ENCODE measurements at places on chromosomes 16 and 17. TPM values are rescaled to one million over a fixed set of nuclear protein-coding genes. Genes with fewer than 3 reads are reported as not detected.

Gene MMD
- total RNA-seq: 27.6 TPM

Gene TBC1D3C
- not detected for total RNA-seq

Gene KRT28
- total RNA-seq: not detected

Gene MT4
- not detected for total RNA-seq

Gene GFAP
- 0.66 TPM for total RNA-seq

Gene SEC14L1
- total RNA-seq: 66.3 TPM

Gene TPSG1
- total RNA-seq: 0.16 TPM

Gene DNASE1L2
- 1.3 TPM for total RNA-seq

Gene SLC5A2
- 0.23 TPM for total RNA-seq

Gene SKA2
- total RNA-seq: 88.9 TPM

Gene KRT15
- 2.5 TPM for total RNA-seq

Gene ZNF287
- total RNA-seq: 17.4 TPM

Gene CD68
- total RNA-seq: 27.0 TPM

Gene KRT40
- total RNA-seq: not detected

Gene WWOX
- total RNA-seq: 13.6 TPM

Gene CDH13
- 0.01 TPM for total RNA-seq

Gene TBC1D3D
- 0.06 TPM for total RNA-seq

Gene CDH16
- 8.5 TPM for total RNA-seq

Gene CRYM
- total RNA-seq: 1.7 TPM

Gene SRL
- total RNA-seq: 0.08 TPM

Gene ATP6V0C
- 237 TPM for total RNA-seq

Gene TNRC6C
- total RNA-seq: 2.3 TPM

Gene XYLT1
- 0.84 TPM for total RNA-seq

Gene CHST6
- total RNA-seq: 0.17 TPM

Gene ABCA6
- total RNA-seq: not detected

Gene NDUFAB1
- 196 TPM for total RNA-seq
